ENCODE measurements at places on chromosomes 7 and 10.

DNA sequence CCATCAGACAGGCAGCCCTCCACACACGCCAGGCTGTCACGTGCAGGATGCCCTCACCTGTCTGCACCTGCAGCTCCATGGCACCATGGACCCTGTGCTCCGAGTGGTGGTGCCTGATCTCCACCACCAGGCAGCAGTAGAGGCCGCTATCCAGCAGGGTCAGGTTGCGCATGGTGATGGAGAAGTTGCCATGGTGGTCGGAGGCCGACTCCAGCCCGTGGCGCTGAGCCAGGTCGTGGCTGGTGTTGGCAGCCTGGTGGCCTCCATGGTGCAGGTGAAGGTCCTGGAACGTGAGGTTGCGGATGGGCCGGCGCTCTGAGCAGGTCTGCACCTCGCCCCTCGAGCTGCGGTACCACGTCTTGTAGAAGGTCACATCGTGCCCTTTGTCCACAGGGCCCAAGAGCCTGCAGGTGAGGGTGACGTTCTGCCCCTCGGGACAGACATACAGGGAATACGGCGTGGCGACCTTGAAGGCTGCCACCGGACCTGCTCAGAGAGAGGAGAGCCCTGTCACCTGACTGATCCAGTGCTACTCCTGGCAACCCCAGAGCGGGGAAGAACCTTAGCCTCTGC lies 11.7 kb downstream of the VSIR start:
- no peak for DNase-seq

- no peak for DNase-seq
These were observed 80.5 kb upstream of the KMT2E start for GRCh38 chr7:104933521-104933988.

- no peak for DNase-seq
These were observed 244.8 kb downstream of the KCNMA1 start for GRCh38 chr10:77392851-77393250.

- DNase-seq: no peak
These were observed 2.1 kb downstream of the FAM24B start for GRCh38 chr10:122877264-122877663.

Data from cortex of kidney (tissue), 1 donor.